GF-D8 (cell line): ENCODE measurements at places on chromosomes 5 and 9.

DNA sequence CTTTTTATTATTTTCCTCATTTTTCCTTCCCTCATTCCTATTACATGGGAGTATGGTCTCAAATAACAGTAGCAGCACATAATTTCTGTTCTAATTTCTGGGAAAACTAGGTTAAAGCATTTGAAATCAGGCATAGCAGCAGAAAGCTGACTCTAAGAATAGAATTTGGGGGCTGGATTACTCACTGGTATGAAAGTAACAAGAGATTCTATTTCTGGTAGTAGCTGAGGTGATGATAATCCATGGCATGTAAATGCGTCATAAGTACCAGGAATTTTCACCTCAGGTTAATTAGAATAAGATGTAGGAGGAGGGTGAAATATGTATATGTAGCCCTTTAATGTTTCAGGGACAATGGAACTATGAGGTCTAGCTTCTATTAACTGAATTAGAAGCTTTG is 662.0 kb downstream of the PTPRD start:
- no peak for DNase-seq

- no peak for DNase-seq
Measured at GRCh38 chr5:172463031-172463430, 8.7 kb upstream of the SH3PXD2B start.

- no peak for DNase-seq
Measured at GRCh38 chr5:50663636-50664035, 2.8 kb upstream of the PARP8 start.

- no peak for DNase-seq
Measured at GRCh38 chr5:149285153-149285552, 13.5 kb downstream of the AFAP1L1 start.

GRCh38 chr5:58871648-58872242 is 288.9 kb downstream of the RAB3C start:
- no peak for DNase-seq

DNA sequence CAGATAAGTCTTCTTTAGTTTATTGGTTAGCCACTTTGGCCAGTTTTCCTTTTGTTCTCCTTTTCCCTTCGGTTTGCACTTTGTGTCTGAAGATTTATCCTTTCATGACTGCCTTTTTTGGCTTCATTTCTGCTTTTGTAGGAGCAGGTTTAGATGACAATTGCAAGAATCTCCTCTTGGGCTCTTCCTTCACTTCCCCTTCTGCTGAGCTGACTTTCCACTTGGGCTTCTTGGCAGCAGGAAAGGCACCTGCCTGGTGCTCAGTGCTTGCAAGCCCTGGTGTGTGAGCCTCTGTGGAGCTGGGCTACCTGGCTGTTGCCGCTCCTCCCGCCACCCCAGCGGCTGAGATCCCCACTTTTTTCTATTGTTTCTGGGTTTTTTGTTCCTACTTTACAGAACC is 7.3 kb downstream of the CCDC112 start:
- DNase-seq = no peak
